Dermis blood vessel endothelial cell (primary cell): ENCODE measurements at places on chromosomes 3 and 15. TPM values are rescaled to one million over a fixed set of nuclear protein-coding genes. Genes with fewer than 3 reads are reported as not detected.

Gene TRIM59
- 19.7 and 30.5 TPM in 2 replicates for total RNA-seq

DNA sequence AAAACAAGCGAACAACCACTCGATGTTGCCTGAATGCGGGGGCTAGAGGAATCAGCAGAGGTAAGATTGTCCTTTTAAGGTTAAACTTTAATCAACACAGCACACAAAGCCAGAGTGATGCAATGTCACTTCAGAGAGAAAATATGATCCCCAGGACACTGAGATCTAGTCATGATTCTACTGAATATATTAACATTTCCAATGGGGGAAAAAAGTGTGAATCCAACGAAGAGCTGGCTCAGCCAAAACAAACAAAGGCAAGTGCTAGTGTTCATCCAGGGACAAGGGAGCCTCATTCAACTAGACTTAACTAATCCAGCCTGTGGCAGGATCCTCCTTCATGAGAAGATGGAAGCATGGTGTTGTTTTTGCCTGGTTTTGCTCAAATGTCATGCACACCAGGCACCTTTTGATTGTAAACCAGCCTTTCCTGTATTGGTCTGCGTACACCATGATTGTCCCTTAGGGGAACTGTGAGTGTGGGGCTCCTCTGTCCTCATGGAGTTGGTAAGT is 35.8 kb downstream of the SCG5 start:
- no peak for DNase-seq

GRCh38 chr3:32136703-32137102 is 30.3 kb downstream of the GPD1L start:
- DNase-seq = no peak

Gene MME
- 7.3 and 20.8 TPM in 2 replicates for total RNA-seq

Gene ACKR2
- total RNA-seq = 11.2 and 13.3 TPM in 2 replicates

DNA sequence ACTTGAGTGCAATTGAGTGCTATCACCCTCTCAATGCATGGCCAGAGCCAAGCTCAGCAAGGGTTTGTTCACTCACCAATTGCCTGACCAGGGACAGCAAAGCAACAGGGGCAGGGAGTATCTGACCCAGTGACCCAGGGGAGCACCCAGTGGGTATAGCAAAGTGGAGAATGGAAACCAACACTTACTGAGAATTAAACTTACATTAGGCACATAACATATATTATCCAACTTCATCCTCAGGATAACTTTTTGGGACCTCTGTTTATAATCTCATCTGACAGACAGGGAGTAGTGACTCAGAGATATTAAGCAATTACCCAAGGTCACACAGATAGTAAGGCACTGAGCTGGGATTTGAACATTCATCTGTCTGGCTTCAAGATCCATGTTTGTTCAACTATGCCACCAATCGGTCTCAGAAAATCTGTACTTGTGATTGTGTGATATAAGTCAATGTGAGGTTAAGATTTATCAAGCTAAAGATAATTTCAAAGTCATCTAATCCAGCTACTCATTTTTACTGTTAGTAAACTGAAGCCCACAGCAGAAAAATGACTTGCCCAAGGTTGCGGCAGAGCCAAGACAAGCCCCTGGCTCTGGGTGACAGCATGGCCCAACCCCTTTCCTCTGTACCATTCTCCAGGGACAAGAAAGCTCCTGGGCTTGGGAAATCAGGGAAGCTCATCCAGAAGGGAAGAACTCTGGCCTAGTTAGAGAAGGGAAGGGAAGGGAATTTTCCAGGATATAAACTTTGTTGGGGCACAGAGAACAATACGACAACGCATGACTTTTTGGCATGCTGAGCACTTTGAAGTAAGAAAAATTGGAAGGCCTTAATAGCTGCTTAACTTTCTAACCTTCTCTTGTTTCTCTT is 138.0 kb upstream of the SMAD3 start:
- DNase-seq = peak; percentile 52

DNA sequence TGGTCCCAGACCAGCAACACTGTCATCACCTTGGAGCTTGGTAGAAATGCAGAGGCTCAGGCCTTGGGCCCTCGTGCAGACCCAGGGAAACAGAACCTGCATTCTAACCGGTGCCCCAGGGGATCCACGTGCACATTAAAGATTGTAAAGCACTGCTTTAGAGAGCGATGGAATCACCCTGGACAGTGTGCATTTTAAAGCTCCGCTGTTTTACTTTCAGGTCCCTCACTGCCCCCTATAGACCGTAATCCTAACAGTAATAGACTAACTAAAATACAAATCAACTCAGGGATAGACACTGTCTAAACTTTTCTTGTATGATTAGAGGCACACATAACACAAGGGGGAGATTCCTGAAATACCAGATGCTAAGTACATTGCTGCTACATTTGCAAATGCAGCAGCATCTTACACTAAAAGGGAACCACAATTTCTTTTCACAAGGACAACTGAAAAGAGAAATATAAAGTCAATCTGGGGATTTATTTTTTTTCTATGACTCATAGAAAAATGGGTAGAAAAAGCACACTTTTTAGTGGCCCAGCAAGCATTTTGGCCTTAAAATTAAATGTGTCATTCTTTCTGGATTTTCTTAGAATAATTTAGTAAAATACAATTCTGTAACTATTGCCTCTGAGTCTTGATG is 10.5 kb upstream of the SH3GL3 start:
- peak; percentile 63 for DNase-seq

Gene ZBED2
- total RNA-seq = not detected in 2 replicates

Gene SLC6A20
- total RNA-seq = not detected in 2 replicates

Gene GATA2
- total RNA-seq = 12.9 and 25.0 TPM in 2 replicates

GRCh38 chr3:190227064-190227463 is 95.2 kb downstream of the CLDN1 start:
- DNase-seq = no peak

Gene LHFPL4
- total RNA-seq = not detected in 2 replicates

- peak; percentile 55 for DNase-seq
Measured at GRCh38 chr15:78937132-78937739, 7.6 kb downstream of the CTSH start.

GRCh38 chr15:62626903-62627302 is 415.6 kb upstream of the TPM1 start:
- DNase-seq = no peak

Gene LSMEM2
- not detected in 2 replicates for total RNA-seq

GRCh38 chr3:72682936-72683452 is 165.3 kb downstream of the SHQ1 start:
- no peak for DNase-seq

DNA sequence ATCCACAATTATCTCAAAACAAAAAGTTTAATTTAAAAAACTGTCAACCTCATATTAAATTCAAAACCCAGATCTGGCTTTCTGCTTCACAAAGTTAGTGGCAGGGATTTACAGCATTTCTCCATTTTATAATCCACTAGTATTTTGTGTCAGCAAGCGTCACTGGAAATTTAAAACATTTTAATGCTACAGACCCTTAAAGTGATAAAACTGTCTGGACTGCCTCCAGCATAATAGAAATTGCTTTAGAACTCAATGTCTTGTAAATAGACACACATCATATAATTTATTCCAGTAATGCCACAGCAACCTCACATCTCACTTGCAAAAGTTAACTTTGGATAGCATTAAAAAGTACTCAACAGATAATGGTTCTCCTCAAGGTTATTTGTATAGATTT is 116.1 kb downstream of the ULK4 start:
- DNase-seq = no peak

- no peak for DNase-seq
Measured at GRCh38 chr15:71632576-71633195, 177.7 kb upstream of the NR2E3 start.

Gene LEKR1
- total RNA-seq = 0.14 and 0.17 TPM in 2 replicates

GRCh38 chr3:164467007-164467406 is 611.3 kb downstream of the SI start:
- no peak for DNase-seq

Gene GPX1
- total RNA-seq = 434 and 439 TPM in 2 replicates

Gene ATP13A5
- not detected in 2 replicates for total RNA-seq

Gene ARRDC4
- 1.7 and 3.1 TPM in 2 replicates for total RNA-seq

GRCh38 chr15:51909584-51909983 is 62.0 kb downstream of the LEO1 start:
- no peak for DNase-seq

DNA sequence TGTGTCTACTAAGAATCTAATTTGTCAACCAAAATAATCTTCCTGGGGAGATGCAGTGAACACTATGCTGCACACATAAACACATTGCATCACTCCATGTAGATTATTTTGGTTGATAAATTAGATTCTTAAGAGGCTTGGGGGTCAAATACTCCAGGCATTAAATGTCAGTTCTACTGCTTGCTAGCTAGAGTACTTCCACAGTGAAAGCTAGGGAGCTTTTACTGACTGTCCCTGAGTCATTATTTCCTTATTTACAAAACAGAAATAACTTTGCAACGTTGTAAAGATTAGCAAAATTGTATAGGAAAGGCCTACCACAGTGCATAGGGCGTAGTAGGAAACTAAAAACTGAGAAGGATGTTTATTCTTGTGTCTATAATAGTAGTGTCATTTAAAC is 12.9 kb upstream of the TMC3 start:
- DNase-seq = no peak

Gene ANKRD63
- not detected in 2 replicates for total RNA-seq
